ENCODE measurements at places on chromosomes 11 and 22. TPM values are rescaled to one million over a fixed set of nuclear protein-coding genes. Genes with fewer than 3 reads are reported as not detected.

The ACRV1 gene
- total RNA-seq = not detected

The PLAAT5 gene
- 1.7 TPM for total RNA-seq

The IGSF9B gene
- total RNA-seq = 87.0 TPM

The THYN1 gene
- total RNA-seq = 89.0 TPM

The KCNJ5 gene
- total RNA-seq = not detected

The IGHMBP2 gene
- 40.6 TPM for total RNA-seq

The TMPRSS5 gene
- 1.3 TPM for total RNA-seq
